NCI-H1105 treated with DMSO at 0.1 percent for 48 hours (cell line): ENCODE measurements at places on chromosomes 1 and 21.

DNA sequence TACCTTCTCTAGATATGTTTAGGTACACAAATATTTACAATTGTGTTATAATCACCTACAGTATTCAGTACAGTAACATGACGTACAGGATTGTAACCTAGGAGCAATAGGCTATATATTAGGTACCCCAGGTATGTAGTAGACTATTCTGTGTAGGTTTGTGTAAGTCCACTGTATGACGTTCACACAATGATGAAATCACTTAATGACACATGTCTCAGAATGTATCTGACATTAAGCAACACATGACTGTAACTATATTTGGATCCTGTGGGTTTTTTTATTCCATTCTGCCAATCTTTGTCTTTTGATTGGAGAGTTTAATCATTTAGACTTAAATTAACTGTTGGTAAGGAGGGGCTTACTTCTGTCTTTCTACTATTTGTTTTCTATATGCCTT, 52.1 kb downstream of the STYXL2 start:
- no peak for DNase-seq

- DNase-seq, result no peak
Observed at GRCh38 chr1:173295995-173296394, 88.9 kb upstream of the TNFSF4 start.

DNA sequence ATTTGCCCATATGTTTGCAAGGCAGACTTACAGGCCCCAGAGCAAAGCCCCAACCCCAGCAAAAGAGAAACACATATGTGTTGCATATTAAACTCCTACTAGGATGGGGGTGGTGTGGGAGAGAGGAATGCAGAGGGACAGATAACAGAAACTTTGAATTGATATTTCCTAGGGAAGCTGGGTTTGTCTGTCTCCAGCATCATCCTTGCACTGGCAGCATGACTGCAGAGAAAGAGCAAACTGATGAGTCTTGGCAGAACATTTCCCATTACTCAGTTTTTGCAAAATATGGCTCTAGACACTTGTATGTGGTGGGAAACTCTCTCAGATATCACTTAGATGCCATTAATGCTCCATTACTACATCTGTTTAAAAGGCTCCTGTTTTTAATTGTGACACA, 43.8 kb upstream of the MARK1 start:
- no peak for DNase-seq

GRCh38 chr1:29145739-29146437, 22.2 kb upstream of the TMEM200B start:
- no peak for DNase-seq

DNA sequence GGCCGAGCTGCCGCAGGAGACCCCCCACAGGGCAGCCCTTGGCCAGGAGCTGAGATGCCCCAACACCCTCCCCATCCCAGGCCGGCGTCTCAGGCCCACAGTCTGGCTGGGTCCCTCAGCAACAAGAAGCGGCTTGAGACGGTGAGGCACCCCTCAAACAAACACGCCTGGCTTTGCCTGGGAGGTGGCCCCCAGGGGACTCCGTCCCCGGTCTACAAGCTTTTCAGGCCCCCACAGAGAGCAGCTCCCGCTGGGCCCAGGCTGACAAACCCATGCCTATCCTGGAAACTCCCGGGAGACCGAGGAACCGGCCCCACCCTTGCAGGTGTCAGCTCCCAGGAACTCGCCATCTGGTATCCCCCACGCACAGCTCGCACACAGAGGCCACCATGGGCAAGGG, 67.0 kb downstream of the ARHGEF16 start:
- DNase-seq, result no peak

GRCh38 chr21:43728467-43729390, 9.8 kb downstream of the PDXK start:
- DNase-seq, result peak; percentile 70

DNA sequence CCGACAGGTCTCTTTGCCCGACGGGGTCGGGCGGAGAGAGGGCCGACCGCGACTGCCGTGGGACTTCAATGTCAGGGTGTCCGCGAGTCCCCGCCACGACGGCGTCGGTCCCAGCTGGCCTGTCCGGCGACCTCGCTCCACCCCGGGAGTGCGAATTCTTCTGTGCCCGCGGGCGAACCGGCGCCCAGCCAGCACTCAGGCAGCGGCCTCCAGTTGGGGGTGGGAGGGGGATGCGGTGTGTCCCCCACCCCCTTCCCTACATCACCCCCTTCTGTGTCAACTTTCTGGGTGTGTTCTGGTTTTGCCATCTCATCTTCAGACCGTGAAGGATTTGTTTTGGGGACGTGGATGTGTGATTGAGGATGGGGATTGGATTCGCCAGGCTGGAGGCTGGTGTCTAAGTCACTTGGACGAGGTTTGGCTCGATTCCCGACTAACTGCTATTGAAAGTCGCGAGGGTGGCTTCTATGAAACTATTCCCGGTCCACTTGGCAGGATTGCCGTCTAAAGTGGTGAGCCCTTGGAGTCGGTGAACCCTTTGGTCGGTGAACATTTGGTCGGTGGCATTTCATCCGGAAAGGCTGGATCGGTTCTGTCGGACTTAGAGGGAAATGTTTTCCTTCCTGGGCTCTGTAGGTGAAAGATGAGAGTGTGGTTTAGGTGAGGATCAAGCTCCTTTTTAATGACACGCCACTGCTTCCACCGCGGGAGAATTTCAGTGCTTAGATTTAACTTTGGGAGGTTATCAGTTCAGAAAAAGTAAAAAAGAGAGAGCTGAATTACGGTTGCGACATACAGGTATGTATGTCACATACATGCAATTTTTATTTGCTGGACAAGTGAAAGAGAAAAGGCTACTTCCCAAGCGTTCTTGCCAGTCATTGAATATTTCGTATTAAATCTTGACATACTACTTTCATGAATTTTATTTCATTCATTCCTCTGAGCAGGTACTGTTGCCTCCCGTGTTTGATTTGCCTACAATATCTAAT, 771 bp downstream of the ABCD3 start:
- peak; percentile 73 for DNase-seq

GRCh38 chr1:202752774-202753173, 42.5 kb upstream of the SYT2 start:
- DNase-seq, result no peak

DNA sequence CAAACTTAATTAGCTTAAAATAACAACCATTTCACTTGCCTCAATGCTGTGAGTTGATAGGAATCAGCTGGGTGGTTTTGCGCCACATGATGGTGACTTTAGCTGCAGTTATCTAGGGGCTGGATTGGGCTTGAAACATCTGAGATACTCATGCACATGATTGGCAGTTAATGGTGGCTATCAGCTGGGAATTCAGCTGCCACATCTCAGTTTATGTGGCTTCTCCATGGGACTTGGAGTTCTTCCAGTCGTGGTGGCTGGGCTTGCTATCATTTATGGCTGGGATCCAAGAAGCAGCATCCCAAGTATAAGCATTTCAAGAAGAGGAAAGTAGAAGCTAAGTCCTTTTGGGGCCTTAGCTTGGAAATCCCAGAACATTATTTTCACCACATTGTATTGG, 36.4 kb downstream of the PDC start:
- no peak for DNase-seq

GRCh38 chr1:197976368-197976767, 59.2 kb downstream of the LHX9 start:
- DNase-seq, result peak; percentile 11

- no peak for DNase-seq
Observed at GRCh38 chr1:151887028-151887427, 22.3 kb downstream of the THEM4 start.

DNA sequence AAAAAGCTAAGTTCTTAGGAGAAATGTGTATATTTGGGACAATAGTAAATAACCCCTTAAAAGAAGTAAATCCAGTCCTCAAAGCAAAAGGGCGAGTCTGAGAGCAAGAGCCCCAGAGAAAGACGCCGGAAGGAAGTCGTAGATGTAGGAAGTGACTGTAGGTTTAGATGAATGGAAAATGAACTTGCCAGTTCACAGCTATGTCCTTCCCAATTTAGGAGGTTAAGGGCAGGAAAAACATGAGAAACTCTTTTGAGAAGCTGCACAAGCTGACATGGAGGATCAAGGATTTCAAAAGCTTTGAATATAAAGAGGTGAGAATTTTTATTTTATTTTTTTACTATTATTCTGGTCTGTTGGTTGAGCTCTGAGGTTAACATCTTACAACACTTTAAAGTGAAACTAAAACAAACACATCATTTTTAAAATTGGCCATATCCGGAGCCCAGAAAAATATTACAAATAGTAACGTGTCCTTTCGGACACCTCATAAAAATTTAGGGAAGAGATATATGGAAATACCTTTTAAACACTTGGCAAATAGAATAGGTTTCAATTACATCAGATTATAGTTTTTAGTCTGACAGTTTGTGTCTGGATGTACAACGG, 1178.6 kb downstream of the MRPL39 start:
- no peak for DNase-seq

- no peak for DNase-seq
Observed at GRCh38 chr1:1132956-1133750, 17.3 kb upstream of the C1orf159 start.

DNA sequence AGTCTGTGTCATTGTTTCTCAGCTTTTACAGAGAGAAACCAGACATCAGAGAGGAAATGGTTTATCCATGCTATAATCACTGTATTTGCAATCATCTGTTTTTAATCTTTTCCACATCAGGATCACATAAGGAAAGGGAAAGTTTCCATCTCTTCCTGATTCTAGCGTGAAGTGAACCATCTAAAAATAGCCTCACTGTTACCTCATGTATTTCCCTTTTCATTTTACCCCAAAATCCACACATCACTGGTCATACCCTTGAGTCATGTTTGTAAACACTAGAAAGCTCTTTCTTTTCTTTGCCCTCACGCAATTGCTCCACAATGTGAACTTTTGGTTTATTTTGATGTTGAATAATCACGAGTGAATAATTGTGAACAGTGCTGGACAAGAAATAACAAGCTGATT, 146.0 kb downstream of the PLA2G4A start:
- no peak for DNase-seq

- no peak for DNase-seq
Observed at GRCh38 chr1:88923224-88923623, 31.9 kb upstream of the GTF2B start.

DNA sequence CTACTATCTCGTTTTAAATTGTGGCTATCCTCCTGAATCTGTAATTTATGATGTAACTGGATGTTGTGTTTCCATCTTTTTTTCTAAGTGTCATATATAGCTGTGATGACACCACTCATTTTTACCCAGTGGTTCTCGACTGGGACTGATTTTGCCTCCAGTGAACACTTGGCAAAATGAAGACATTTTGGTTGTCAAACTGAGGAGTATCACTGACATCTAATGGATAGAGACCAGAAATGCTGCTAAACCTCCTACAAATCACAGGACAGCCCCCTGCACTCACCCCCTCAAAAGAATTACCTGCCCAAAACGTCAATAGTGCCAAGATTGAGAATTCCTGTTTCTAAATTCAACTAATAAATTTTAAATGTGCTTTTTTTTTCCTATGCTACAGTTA, 1.9 kb downstream of the TRMT13 start:
- DNase-seq, result no peak

- no peak for DNase-seq
Observed at GRCh38 chr1:229627003-229627402, 956 bp downstream of the URB2 start.

GRCh38 chr1:11245904-11246719, 16.2 kb downstream of the MTOR start:
- DNase-seq, result no peak

DNA sequence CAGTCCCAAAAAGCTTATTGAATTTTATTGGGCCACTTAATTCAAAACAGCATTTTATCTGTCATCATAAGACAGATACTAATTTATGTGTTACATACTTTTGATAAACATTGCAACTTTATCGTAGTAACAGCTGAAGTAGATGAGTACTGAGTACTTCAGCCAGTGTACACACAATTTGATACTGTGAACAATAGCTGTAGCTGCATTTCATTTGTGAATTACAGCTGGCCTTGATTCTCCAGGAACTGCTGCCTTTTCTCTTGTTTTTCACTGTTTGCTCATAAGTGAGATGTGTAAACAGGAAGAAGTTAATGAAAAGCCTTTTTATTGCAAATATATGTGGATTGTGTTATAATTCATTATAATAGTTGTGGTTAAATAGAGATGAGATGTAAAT, 10.2 kb downstream of the UAP1 start:
- DNase-seq, result peak; percentile 89

DNA sequence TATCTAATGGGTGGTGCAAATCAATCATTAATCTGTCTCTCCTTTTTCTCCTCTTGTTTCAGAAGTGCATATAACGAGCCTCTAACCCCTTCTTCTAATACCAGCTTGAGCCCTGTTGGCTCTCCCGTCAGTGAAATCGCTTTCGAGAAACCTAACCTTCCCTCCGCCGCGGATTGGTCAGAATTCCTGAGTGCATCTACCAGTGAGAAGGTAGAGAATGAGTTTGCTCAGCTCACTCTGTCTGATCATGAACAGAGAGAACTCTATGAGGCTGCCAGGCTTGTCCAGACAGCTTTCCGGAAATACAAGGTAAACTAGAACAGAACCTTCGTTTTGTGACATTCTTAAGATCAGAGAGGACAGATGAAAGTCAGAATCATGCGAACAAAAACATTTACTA, 25.3 kb upstream of the VAMP3 start:
- no peak for DNase-seq

DNA sequence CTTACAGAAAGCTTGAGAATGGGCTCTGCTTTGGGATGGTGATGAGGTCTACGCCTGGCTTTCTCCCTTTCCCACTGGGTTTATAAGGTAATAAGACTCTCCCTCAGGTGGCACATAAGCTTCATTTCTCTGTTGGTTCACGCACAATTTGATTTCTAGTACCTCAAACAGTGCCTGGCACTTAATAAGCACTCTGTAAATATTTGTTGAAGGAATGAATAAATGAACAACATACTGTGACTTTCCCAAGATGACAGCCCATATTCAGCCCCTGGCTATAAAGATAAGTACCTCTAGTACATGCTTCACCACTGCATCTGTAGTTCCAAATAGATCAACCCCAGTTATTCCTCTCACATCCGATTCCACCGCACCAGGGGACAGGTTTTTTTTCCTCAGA, 17.8 kb downstream of the COPA start:
- DNase-seq, result peak; percentile 4

- DNase-seq, result peak; percentile 99
Observed at GRCh38 chr1:214439352-214440119, 111.9 kb downstream of the PTPN14 start.

- DNase-seq, result peak; percentile 36
Observed at GRCh38 chr1:162165528-162165927, 96.0 kb downstream of the NOS1AP start.
